ENCODE measurements at places on chromosomes 7 and 10.

GRCh38 chr10:92432596-92432995 is 141.3 kb downstream of the IDE start:
- DNase-seq: no peak

DNA sequence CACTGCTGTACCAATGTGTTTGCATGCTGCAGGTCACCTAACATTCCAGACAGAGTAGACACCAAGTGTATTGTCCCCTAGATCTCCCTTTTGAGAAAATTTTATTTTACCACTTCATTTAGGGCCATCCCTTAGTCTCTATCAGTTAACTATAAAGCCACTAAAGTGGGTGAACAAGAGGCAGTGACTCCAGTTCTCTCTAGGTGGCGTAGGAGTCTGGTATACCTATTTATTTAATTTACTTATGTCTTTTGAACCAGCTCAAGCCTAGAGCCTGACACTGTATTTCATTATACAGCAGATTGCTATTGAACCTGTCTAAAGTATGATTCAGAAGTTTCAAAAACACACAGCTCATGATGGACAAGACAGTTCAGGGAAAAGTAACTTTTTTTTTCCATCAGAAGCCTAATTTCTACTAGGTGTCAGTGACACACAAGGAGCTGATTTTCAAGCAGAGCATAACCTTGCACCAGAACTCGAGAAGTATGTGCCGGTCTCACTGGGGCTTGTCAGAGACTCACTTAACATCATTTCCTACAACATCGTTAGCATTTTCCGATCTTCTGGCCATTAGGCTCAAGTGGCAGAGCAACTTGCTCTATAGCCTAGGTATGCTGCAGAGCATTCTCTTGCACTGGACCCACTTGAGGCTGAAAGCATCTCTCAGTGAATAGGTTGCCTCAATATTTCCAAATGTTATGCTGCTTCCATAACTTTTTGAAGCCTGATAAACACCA is 175.4 kb downstream of the CDC14C start:
- no peak for DNase-seq

- no peak for DNase-seq
Observed at GRCh38 chr10:108187408-108188012, 1023.0 kb upstream of the SORCS1 start.

GRCh38 chr10:79060641-79061255 is 8.0 kb upstream of the ZMIZ1 start:
- DNase-seq: no peak

DNA sequence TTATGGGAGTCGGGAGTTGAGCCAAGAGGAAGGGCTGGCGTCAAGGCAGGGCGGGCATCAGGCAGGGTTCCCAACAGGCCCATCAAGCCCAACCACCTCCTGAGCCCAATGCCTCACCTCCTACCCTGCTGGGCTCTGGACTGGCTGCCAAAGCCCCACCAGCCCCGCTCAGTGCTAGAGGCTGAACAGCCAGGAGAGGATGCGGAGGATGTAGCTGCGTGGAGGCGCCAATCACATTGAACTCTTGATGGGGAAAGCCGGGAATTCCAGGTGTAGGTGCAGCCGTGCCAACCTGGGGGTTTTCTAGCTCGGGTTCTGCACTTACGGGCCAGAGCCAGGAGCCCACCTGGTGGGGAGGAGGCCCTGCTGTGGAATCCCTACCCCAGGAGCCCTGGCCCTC is 12.9 kb downstream of the ATP5MF start:
- no peak for DNase-seq

DNA sequence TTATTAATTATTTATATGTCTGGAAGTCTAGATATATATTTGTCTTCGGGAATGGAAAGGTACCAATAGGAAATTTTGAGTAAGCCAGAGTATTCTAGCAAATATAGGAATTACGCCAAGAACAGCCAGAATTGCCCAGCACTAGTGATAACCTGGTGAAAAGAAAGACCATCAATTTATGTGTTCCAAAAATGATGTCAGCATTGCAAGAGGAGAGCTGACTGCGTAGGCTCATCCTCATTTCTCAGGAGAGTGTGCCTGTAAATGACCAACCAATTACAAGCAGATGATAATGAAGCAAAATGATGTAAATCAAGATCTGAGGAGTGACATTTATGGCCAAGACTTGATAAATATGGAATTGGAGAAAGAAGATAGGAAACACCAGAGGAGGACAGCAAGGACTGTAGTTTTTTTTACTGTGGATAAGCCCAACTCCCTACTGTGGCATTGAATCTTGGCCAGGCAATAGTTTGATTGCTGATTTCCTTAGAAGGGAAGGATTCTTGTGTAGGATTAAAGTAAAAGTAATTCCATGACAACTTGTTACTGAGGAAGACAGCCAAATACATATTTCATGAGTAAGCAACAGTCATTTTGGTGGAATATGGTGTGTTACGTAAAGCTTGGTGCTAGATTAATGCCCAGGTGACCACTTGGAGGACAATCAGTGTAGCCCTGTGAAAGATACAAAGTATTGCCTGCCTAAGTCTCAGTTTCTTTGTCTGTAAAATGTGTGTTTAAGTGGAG is 590.8 kb downstream of the AUTS2 start:
- no peak for DNase-seq

- no peak for DNase-seq
Observed at GRCh38 chr7:136956671-136957070, 88.2 kb downstream of the CHRM2 start.

- DNase-seq: no peak
Observed at GRCh38 chr7:94700926-94701554, 45.1 kb upstream of the SGCE start.

- no peak for DNase-seq
Observed at GRCh38 chr10:95552679-95553342, 8.4 kb downstream of the SORBS1 start.

- no peak for DNase-seq
Observed at GRCh38 chr10:8150401-8150905, 96.0 kb downstream of the GATA3 start.

DNA sequence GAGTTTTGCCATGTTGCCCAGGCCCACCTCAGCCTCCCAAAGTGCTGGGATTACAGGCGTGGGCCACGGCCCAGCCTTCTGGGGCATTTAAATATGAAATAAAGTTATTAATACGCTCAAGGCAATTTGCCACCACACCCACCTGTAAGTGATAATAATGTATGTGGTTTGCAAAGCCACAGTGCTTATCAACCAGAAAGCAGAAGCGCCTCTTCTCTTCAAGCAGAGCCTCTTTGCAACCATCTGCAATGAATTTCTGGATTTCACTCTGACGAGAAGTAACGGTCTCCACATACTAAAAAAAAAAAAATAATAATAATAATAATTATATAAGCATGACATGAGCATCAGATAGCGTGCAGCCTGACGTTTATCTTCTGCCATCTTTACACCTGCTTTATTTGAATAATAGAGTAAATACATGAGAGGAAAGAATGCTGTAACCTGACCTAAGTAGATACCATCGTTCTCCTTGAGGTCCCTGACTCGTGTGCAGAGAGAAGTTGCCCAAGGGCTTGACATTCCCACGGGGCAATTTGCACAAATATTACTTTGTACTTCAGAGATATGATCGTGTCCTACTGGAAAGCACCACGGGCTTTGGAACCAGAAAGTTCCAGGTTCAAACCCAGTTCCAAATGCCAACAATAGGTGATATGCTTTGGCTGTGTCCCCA is 34.0 kb downstream of the BRI3 start:
- DNase-seq: no peak

DNA sequence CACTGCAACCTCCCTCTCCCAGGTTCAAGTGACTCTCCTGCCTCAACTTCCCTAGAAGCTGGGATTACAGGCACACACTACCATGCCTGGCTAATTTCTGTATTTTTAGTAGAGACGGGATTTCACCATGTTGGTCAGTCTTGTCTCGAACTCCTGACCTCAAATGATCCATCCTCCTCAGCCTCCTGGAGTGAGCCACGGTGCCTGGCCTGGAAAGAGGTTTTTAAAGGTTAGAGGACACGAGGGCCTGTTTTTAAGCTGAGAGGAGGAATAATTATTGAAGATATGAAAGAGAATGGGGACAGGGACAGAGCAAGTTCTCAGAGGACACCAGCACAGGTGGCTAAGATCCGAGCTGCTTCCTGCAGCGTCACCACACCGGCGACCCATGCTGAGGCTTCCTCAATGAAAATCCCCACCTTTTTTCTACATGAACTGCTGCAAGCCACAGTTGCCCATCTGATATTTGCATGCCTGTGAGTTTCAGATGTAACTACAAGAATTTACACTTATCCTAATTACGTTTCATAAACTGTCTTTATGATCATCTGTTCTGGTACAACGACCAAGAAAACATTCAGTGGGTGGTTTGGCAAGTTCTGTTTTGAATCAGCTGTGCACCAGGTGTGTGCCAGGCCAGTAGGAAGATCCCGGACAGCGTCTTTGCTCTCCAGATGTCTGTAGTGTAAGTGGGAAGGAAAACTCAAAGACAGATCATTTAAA is 76.0 kb downstream of the HIP1 start:
- no peak for DNase-seq

DNA sequence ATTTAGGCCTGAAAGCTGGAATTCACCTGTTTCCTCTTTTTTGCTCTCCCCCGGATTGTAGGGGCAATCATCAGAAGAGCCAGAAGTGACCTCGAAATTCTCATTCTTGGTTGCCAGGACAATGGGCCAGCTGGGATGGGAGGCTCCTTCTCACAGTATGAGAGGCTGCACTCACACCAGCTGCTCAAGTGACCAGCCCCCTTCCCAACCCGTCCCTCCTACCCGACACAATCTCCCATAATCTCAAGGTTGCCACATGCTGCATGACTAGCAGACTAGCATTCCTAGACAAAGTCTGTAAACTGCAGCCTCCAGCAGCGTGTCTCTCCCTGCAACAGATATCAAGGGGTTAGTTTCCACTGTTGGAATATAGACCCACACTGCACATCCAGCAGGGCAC is 110.3 kb downstream of the C1GALT1 start:
- DNase-seq: no peak

DNA sequence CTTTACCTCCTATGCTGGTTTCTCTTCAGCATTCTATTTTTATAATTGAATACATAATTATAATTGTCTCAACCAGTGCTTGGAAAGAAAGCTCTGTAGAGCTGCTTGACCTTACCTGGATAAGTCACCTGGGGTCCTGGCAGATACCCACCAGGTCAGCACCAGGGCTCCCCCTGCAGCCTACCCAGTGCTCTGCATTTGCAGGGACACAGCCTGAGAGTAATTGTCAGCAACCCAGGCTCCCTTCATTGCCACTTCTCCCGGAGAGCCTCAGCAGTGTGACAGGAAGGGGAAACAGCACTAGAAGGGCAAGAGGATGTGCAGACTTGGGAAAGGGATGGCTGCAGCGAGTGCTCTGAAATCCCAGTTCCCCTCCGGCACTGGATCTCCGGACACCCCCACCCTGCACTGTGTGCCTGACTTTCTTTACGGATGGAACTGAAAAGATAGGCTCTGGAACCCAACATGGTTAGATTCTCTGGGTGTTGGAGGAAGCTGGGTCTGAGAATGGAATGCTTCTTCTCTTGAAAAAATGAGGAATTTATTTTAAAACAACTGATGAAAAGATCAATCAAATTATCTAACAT is 11.4 kb upstream of the PAX4 start:
- DNase-seq: no peak

DNA sequence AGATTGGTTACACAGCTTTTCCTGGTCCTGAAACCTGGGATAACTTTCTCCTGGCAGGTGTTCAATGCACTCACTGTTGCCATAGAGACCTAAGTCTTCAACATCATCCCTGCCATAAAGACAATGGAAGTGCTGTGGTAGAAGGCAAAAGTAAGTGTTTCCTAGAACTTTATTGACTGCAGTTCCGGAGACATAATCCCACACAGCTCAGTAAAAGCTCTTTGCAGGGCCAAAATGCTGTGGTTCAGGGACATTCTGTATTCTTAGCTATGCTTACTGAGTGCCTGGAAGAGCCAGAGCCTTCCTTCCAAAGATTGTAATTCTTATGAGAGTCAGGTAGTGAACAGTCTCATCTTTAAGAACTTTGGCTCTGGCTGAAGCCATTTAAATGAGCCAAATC is 5.3 kb downstream of the WIPF3 start:
- DNase-seq: no peak

DNA sequence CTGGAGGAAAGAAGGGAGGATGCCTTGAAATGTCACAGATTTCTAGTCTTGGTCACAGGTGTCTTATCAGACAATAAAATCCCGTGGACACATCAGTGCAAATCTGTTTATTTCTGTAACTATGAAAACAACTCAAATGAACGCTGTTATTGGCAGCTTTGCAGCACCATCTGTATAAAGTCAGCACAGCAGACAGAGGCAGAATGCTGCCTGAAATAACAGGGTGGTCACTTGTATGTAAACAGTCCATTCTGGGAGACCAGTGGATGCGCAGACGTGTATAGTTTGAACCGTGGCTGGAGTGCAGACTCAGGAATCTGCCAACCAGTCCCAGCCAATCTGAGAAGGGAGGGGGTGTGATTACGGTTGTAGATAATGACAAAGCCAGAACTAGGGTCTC is 54.8 kb downstream of the SEC23IP start:
- no peak for DNase-seq
